ENCODE measurements at places on chromosomes 7 and 10. TPM values are rescaled to one million over a fixed set of nuclear protein-coding genes. Genes with fewer than 3 reads are reported as not detected.

SRRM3 gene
- 5.4 TPM for total RNA-seq

RARRES2 gene
- not detected for total RNA-seq

EBLN1 gene
- not detected for total RNA-seq

SFMBT2 gene
- total RNA-seq: 0.44 TPM

TDRD1 gene
- total RNA-seq: not detected

AFAP1L2 gene
- total RNA-seq: 1.6 TPM

AQP1 gene
- 11.6 TPM for total RNA-seq

ANKRD7 gene
- total RNA-seq: not detected

NRAP gene
- not detected for total RNA-seq

GDI2 gene
- total RNA-seq: 266 TPM

ODAD2 gene
- total RNA-seq: 4.4 TPM

TACR2 gene
- not detected for total RNA-seq

RTKN2 gene
- total RNA-seq: 4.8 TPM

GRID2IP gene
- not detected for total RNA-seq

Data from endothelial cell of umbilical vein (primary cell).